ENCODE measurements at places on chromosomes 12 and 14. TPM values are rescaled to one million over a fixed set of nuclear protein-coding genes. Genes with fewer than 3 reads are reported as not detected.

Gene ACVRL1
- total RNA-seq, result not detected

Gene RNU4-1
- total RNA-seq, result 3,426 TPM

Gene MDP1
- 11.3 TPM for total RNA-seq

Gene NR4A1
- 43.2 TPM for total RNA-seq

Gene MYH6
- not detected for total RNA-seq

Gene PLBD1
- 0.87 TPM for total RNA-seq

Gene LRTM2
- total RNA-seq, result not detected

Gene MGST1
- total RNA-seq, result not detected

Gene INSM2
- not detected for total RNA-seq

Gene RD3L
- not detected for total RNA-seq

Gene KLRD1
- 0.92 TPM for total RNA-seq

Gene NR1H4
- not detected for total RNA-seq

Gene KLRC1
- not detected for total RNA-seq

Gene ZC2HC1C
- total RNA-seq, result 0.46 TPM

Gene TNFRSF1A
- total RNA-seq, result 0.59 TPM

Gene KTN1
- total RNA-seq, result 120 TPM

Gene FOXA1
- not detected for total RNA-seq

Gene ANG
- total RNA-seq, result 2.3 TPM

Gene LMNTD1
- total RNA-seq, result not detected

Gene PLEKHD1
- total RNA-seq, result 0.12 TPM

Gene SRP54
- 54.9 TPM for total RNA-seq

Gene ANHX
- total RNA-seq, result not detected

Gene LPAR5
- 59.6 TPM for total RNA-seq

Gene DBX2
- total RNA-seq, result not detected

Gene KRT85
- not detected for total RNA-seq

Gene HOXC4
- 6.5 TPM for total RNA-seq

Gene RNASE3
- not detected for total RNA-seq

Gene DLGAP5
- not detected for total RNA-seq

Gene FAIM2
- not detected for total RNA-seq

Gene OTX2
- not detected for total RNA-seq

Gene RERGL
- total RNA-seq, result not detected

Gene OR6C74
- total RNA-seq, result not detected

Gene ANAPC7
- total RNA-seq, result 68.8 TPM

Gene DDIT3
- total RNA-seq, result 35.6 TPM

Gene RECQL
- total RNA-seq, result 56.3 TPM

Gene PMCH
- not detected for total RNA-seq

Gene CLEC4D
- total RNA-seq, result not detected

Gene MYO1H
- not detected for total RNA-seq

Gene R3HDM2
- total RNA-seq, result 129 TPM

Gene SMOC1
- not detected for total RNA-seq

Gene KLHDC1
- 13.7 TPM for total RNA-seq

Gene PLA2G1B
- total RNA-seq, result not detected

Gene HNF1A
- not detected for total RNA-seq

Gene OSGEP
- 115 TPM for total RNA-seq

Gene TAS2R9
- total RNA-seq, result not detected

Gene LRP6
- 2.8 TPM for total RNA-seq

Gene PTGR2
- total RNA-seq, result 4.5 TPM

Gene SLC4A8
- 3.2 TPM for total RNA-seq

Gene ACOT6
- total RNA-seq, result not detected

Gene SIX4
- total RNA-seq, result not detected

Gene CRIP2
- total RNA-seq, result 6.0 TPM

Data from B cell (primary cell).